ENCODE measurements at places on chromosomes 16 and 17.

DNA sequence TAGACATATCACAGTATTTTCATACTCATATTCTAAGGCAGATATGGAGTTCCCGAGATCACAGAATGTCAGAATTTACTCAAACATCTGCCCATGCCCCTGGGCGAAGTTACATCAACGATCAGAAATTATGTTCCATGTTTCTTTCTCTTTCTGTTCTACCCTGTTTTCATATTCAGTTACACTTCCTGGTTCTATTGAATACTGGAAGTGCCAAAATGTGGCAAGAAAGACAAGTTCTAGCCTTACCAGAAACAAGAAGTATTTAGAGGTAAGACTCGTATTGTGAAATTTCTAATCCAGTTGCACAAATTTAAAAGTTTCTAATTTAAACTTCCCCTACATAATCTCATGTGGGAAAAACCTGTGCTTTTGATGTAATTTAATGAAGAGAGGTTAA lies 36.1 kb downstream of the KCNJ2 start:
- no peak for DNase-seq

GRCh38 chr16:12191102-12191501 lies 214.6 kb downstream of the SNX29 start:
- DNase-seq = no peak

DNA sequence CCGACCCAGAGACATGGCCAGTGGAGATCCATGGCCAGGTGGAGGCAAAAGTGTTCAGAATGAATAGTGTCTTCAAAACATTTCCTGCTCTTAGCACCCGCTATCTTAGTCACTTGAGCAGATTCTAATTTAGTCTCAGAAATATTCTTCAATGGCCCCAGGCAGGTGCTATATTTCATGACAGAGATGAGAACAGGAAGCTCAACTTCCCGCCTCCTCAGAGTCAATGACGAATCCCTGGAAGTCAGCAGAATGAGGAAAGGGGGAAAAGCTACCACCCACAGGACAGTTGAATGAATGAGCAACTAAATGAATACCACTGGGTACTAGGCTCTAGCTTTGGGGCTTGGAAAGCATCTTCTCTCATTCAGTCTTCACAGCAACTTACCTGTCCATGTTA lies 147.2 kb downstream of the ASIC2 start:
- DNase-seq = no peak

DNA sequence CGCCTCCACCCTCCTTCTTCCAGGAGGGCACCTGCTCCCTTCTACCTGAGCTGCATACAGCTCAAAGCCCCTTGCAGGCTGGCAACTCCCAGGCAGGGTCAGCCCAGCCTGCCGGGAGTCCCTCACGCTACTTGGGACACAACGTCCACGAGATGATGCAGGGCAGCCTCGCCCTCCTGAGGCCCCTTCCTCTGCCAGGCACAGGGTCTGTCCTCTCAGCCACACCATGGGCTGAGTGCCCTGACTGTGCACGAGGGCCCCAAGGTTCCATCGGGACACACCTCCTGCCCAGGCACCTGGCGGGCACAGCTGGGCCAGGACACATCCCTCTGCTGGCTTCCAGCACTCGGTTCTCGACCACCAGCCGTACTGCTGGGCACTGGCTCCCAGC lies 30.9 kb upstream of the ZC3H18 start:
- DNase-seq = no peak

DNA sequence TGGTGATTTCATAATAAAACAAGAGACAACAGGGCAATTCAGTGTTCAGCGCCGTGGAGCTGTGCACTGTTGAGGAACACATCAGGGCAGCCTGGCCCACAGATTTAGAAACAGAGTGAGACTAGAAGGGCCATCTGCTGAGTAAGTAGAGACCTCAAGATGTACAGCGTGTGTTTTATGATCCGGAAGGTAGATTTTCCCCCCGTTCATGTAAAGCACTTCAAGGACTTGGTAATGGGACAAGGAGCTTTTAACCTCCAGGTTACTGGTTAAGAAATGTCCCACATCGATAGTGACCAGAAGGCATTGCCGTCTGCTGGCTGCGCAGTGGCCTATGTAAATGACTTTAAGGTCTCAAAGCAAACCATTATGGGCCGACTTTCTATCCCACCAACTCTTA lies 1057.7 kb upstream of the EEF2KMT start:
- no peak for DNase-seq

- no peak for DNase-seq
These were observed 1.5 kb upstream of the SUMO2 start for GRCh38 chr17:75183999-75184884.

DNA sequence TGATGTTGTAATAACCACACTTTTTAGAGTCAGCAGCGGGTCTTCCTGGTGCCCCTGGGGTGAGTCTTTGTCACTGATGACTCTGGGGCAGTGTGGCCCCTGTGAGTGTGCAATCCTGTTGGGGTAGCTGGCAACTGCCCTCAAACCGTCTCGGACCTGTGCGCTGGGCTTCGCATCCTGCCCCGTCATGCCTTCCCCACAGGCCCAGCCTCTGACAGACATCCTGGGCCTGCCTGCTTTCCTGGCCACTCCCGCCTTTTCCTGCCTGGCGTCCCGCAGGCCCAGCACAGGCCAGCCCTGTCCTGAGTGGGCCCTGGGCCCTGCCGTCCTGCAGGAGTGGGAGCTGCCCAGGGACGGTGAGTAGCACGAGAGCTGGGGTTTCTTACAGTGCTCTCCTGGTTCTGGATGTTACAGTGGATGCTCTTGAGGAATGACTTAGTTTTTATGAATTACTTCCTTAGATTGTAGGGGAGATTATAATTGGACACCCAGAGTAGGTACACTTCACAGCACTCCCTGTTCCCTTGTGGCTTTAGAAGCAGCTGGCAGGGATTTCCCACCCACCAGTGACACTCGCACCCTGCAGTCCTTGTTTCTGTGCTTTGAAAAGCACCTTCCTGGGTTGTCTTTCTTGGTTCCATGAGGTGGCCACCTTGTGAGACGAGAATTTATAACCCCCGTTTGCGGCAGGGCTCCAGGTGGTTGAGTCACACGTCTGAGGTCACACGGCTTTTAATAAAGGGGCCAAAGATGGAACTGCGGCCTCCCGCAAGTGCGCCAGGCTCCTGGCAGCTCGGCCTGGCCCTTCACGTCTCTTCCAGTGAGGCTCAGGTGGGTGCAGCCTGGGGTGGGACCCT lies 50.0 kb upstream of the CAPN15 start:
- no peak for DNase-seq

GRCh38 chr17:32356750-32357149 lies 6.8 kb downstream of the ZNF207 start:
- DNase-seq = no peak

DNA sequence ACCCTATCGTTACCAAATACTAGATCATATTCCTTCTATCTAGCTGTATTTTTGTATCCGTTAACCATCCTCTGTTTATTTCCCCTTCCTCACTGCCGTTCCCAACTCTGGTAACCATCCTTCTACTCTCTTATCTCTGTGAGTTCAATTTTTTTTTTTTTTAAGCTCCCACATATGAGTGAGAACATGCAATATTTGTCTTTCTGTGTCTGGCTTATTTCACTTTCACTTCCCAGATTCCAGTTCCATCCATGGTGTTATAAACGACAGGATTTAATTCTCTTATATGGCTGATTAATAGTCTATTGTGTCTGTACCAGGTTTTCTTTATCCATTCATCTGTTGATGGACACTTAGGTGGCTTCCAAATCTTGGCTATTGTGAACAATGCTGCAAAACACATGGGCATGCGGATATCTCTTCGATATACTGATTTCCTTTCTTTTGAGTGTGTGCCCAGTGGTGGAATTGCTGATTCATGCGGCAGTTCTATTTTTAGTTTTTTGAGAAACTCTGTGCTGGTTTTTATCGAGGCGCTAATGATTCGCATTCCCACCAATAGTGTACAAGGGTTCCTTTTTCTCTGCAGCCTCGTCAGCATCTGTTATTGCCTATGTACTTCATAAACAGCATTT lies 599.6 kb downstream of the TMEM114 start:
- no peak for DNase-seq

- no peak for DNase-seq
These were observed 88.6 kb downstream of the RAB11FIP4 start for GRCh38 chr17:31480067-31480466.

DNA sequence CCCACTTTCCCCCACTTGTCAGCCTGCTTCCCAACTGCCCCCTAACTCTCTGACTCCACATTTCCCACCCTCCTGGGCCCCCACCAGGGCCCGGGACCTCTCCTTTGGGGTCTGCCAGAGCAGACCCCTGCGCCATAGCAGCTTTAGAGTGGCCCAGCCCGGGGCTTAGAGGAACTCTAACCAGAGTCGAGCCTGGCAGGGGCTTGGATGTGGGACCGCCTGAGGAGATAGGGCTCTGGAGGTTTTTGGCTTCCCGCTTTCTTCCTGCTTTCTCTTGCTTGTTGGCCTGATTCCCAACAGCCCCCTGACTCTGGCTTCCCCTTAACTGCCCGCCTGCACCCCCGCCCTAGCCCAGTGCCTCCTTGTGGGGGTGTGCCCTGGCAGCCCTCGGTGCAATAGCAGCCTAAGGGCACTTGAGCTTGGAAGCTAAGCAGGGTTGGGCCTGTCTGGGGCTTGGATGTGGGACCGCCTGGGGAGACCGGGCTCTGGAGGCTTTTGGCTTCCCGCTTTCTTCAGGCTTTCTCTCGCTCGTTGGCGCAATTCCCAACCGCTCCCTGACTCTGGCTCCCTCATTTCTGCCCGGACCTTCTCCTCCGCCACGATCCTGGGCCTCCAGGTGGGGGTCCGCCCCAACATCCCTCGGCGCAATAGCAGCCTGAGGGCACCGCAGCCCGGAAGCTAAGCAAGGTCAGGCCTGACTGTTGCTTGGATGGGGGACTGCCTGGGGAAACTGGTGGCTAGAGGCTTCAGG lies 2292.0 kb downstream of the TP53TG3F start:
- DNase-seq = no peak

- DNase-seq = no peak
These were observed 5.6 kb upstream of the COG1 start for GRCh38 chr17:73187203-73187769.

DNA sequence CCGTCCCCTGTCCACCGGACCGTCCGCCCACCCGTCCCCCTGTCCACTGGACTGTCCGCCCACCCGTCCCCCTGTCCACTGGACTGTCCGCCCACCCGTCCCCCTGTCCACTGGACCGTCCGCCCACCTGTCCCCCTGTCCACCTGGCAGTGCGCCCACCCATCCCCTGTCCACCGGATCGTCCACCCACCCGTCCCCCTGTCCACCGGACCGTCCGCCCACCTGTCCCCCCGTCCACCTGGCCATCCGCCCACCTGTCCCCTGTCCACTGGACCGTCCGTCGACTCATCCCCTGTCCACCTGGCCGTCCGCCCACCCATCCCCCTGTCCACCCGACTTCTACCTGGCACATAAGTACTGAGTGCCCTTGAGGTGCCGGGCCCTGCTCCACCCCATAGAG lies 76.6 kb downstream of the LMF1 start:
- no peak for DNase-seq

DNA sequence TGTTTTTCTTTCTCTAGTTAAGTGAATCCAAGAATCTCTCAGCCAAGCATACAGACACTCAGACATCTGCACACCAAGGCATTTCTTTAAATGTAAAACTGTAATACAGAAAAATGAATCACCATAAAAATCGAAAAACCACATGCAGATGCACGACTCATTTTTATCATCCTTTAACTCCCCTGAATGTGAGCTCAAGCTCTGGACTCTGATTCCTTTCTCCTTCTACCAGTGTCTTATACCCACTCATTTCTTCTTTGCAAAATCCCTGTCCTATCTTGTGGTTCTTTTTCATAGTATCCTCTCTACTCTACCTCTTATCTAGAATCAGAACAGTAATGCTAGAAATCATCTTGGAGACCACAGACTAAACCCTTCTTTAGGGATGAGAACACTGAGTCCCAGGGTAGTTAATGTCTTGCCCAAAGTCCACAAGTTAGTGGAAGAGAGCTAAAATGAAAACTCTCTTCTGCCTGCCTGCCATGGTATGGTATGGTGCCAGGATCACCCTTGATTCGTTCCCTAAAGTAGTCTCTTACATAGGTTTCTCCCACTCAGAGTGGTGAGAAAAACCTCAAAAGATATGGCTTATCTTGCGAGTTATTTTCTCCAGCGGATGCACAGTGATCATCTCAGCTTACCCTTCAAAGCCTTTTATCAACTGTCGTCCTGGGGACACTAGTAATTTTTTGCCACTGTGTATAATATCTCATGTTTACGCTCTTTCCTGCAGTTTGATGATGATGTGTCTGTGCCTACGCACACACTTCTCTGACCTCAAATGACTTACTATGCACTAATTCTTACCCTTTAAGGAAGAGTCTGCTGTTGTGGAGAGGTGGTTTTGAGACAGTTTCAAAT lies 30.2 kb downstream of the BRD7 start:
- no peak for DNase-seq

DNA sequence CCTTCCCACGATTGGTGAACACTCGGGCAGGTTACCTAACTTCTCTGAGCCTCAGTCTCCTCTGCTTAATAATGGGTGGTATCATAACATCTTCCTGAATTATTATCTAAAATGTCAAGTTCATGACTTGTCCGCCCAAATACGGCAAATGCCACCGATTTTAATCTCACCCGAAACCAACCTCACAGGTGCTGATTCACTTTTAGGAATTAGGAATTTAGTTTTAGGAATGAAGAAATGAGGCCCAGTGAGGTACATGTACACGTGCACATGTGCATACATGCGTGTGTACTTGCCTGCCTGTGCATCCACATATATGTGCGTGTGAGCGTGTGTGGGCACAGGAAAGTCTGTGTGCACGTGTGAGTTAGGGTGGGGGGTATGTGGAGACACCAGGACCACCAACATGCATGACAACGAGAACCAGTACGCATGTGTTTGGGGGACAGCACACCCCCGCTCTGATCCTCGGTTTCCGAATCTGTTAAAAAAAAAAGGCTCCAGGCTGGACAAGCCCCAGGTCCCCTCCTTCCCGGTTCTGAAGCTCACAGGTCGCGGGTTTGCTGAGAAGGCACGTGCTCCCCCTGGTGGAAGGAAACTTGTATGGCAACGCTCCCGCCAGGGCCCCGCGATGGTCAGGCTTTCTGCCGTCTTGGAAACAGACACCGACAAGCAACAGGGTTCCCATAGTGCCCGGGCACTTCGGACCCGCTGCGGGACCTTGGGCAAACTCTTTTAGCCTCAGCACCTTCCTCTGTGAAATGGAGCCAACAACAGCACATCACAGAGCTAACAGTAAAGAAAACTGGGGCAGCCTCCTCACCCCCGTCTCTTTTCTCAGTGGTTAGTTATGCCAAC lies 219.2 kb downstream of the RBFOX3 start:
- peak; percentile 63 for DNase-seq

- DNase-seq = no peak
These were observed 5.5 kb downstream of the PSMD12 start for GRCh38 chr17:67360880-67361279.

DNA sequence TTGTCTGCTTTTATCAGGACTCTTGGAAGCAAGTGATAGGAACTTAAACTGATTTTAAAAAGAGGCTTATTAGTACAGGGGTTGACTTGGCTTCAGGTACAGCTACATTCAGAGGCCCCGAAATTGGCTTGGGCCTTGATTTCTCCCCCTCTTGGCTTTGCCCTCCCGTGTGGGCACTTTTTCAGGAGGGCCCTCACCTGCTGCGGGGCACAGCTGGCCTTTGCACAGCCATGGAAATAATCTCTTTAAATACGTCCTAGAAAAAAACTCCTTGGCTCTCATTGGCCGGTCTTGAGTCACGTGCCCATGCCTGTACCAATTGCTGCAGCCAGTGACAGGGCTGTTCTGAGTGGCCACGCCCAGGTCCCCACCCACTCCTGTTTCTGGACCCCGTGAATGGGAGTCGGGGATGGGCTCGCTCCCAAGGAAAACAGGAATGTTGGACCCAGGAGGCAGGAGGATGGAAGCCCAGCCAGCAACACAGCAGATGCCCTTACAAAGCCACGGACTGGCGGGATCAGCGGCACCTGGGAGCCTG lies 15.0 kb downstream of the CA5A start:
- no peak for DNase-seq

Measured in NCI-H1105 treated with DMSO at 0.1 percent for 48 hours (cell line).